Progenitor cell of endocrine pancreas (in vitro differentiated cells): ENCODE measurements at places on chromosomes 1 and 21.

DNA sequence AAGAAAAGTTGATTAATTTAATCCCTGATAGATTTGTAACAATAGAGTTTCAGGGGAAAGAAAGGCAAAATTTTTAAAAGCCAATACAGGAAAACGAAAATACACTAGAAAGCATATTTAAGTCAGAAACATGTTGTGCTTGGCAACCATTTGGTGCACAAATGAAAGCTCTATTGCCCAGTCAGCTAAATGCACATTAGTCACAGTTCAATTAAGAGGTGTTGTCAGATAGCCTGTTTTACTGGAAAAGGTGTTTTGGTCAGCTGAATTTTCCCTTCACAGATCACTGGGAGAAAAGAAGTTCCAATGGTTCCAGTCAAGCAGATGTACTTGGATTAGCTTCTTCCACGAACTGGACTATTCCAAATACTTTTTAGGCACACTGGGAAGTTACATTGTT is 25.4 kb downstream of the RGS4 start:
- DNase-seq = no peak

GRCh38 chr1:58664881-58665280 is 35.0 kb downstream of the MYSM1 start:
- DNase-seq = no peak

- DNase-seq = no peak
These were observed 3.0 kb downstream of the TNFRSF4 start for GRCh38 chr1:1210726-1211540.

DNA sequence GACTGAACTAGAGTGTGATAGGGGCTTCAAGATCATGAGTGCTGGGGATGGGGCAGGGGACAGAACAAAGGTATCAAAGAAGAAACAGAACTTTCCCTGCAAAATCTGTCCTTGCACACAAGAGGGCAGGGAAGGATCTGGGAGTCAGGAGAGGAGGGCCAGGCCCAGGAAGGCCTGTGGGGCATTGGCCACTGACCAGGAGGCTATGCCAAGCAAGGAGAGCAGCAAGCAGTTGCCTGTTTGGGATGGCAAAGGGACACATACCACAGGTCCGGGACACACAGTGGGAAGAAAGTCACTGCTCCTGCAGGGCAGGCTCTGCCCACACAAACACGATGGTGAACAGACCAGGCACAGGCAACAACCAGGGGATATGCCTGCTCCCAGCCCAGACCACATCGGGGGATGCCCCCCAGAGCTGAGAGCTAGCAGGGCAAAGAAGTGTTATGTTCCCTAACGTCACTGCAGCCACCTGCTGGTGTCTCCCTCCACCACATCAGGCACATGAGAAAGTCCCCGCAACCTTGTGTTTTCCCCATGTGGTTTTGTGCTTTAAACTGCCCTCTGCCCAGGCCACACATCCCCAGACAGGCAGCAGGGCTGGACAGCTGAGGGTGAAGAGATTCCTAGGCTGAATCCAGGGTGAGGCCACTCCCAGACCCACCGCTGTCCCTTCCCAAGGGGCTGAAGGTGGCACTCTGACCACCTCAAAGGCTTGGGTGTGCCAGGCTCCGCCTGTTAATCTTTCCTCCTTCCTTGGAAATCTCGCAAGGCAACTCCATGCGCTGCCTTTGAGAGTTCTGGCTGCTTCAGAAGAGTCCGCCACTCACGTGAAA is 53.6 kb downstream of the KIF21B start:
- DNase-seq = no peak

- DNase-seq = no peak
These were observed 7.5 kb downstream of the LRRC8C start for GRCh38 chr1:89640440-89640839.

DNA sequence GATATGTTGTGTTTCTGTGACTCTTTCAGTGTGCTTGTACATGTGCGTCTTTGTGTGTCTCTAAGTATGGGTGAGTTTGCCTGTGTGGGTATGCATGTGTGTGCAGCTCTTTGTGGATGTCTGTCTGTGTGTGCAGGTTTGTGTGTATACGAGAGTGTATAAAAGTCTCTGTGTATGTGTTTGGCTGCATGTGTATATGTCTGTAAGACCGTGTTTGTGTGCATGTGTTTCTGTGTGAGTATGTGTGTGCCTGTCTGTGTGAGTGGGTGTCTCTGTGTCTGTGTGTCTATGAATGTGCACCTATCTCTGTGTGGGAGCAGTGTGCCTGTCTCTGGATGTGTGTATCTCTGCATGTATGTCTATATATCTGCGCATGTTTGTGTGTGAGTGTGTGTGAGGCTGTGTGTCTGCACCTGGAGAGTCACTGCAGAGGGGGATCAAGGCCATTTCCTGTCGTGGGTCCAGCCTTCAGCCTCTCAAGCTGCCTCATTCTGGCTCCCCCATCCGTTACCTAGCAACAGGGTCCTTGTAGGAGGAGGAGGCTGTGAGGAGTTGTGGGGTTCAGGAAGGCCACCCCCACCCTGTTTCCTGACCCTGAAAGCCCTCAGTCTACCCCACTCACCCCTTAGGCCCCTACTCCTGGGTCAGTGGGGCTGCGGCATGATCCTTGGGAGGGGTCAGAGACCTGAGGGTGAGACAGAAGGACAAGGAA is 10.4 kb downstream of the FGR start:
- DNase-seq = no peak

DNA sequence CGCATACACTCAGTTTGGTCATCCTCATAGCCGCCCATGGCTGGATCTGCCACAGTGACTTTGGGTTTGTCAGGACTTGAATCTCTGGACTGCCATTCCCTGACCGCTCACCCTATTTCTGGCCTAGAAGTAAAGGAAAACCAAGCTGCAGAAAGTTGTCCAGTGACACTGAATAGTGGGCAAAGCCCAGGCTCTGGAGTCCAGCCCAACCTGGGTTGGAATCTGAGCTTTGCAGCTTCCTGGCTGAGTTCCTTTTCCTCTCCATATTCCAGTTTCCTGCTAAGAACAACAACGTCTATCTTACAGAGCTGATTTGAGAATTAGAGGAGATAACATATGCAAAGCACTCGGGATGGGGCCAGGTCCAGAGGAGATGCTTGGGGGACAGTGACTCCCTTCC is 15.6 kb upstream of the EIF4G3 start:
- DNase-seq = no peak

DNA sequence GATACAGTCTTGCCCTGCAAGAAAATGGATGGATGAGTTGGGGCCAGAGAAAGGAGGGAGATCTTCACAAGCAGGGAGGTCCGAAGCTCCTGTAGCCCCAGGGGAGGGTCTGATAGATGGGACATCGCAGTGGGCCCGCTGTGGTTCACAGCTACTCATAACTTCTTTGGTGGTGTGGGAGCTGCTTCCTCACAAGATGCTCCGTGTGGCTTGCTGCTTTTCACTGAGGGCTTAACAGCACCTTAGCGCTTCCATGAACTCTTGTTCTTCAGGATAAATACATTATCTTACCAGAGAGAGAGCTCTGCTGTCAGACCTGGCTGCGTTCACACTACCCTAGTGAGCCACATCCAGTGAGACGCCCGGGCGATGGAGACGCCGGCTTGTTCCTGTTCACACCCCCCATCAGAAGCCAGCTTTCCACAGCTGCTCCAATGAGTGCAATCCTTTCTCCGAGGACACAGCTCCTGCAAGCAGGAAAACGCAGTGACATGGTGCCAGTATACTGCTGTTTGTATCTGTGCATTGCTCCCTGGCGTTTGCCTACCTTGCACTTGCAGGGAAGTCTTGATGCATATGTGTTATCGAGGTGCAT is 599.8 kb downstream of the AJAP1 start:
- DNase-seq = no peak

- no peak for DNase-seq
These were observed 12.7 kb downstream of the MTFR1L start for GRCh38 chr1:25832336-25833037.
